ENCODE measurements at places on chromosomes 5 and 9. TPM values are rescaled to one million over a fixed set of nuclear protein-coding genes. Genes with fewer than 3 reads are reported as not detected.

TRPM3 gene
- 5.7 TPM for total RNA-seq

OBP2B gene
- total RNA-seq = not detected

PPP3R2 gene
- not detected for total RNA-seq

MORN5 gene
- total RNA-seq = not detected

FBP2 gene
- total RNA-seq = not detected

BSPRY gene
- total RNA-seq = 0.48 TPM

ASPN gene
- 79.8 TPM for total RNA-seq

SPATA31A1 gene
- not detected for total RNA-seq

C9orf57 gene
- not detected for total RNA-seq

ZNF366 gene
- 10.3 TPM for total RNA-seq

SLC22A4 gene
- 5.5 TPM for total RNA-seq

ACTBL2 gene
- total RNA-seq = not detected

BTNL3 gene
- total RNA-seq = not detected

PCDHGA3 gene
- total RNA-seq = 4.1 TPM

ADCY2 gene
- total RNA-seq = 7.1 TPM

DND1 gene
- 0.84 TPM for total RNA-seq

C9orf50 gene
- total RNA-seq = 0.30 TPM

SLC25A2 gene
- 1.1 TPM for total RNA-seq

C5orf46 gene
- total RNA-seq = 49.5 TPM

DIPK1B gene
- 13.6 TPM for total RNA-seq

SURF2 gene
- 9.9 TPM for total RNA-seq

SEMA4D gene
- 24.7 TPM for total RNA-seq

TSSK1B gene
- not detected for total RNA-seq

ADAM19 gene
- total RNA-seq = 42.8 TPM

NPDC1 gene
- total RNA-seq = 99.3 TPM

ZDHHC11 gene
- 26.0 TPM for total RNA-seq

INSL6 gene
- not detected for total RNA-seq

CCDC183 gene
- total RNA-seq = 0.45 TPM

SPATA31D4 gene
- total RNA-seq = not detected

DOLPP1 gene
- total RNA-seq = 4.0 TPM

SPINK6 gene
- not detected for total RNA-seq

PLEKHG4B gene
- not detected for total RNA-seq

PKD2L2 gene
- total RNA-seq = not detected
